Jurkat, Clone E6-1 (cell line): ENCODE measurements at places on chromosomes 7 and 10.

DNA sequence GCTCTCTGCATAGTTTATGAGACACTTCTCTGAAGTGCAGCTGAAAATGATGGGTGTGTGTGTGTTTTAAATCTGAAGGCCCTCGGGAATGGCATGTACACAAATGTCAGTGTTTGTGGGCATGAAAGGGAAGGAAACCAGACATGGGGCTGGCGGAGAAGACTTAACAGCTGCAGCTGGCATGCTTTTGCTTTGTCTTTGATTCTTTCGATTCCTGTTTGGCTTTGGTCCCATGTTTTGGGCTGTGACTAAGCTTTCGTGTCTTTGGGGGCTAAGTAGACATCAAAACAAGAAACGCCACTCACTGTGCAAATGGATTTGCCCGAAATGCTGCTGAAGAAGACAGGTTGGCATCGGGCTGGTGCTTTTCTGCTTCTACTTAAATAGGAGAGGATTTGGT lies 179.3 kb downstream of the PFKFB3 start:
- peak; percentile 94 for DNase-seq

DNA sequence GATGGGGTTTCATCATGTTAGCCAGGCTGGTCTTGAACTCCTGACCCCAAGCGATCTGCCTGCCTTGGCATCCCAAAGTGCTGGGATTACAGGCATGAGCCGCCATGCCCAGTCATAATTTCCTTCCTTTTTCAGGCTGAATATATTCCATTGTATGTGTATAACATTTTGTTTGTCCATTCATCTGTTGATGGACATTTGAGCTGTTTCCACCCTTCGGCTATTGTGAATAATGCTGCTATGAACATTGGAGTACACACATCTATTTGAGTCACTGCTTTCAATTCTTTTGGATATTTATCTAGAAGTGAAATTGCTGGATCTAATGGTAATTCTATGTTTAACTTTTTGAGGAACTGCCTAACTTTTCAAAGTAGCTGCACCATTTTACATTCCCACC lies 34.6 kb downstream of the TLX1 start:
- DNase-seq, result no peak

DNA sequence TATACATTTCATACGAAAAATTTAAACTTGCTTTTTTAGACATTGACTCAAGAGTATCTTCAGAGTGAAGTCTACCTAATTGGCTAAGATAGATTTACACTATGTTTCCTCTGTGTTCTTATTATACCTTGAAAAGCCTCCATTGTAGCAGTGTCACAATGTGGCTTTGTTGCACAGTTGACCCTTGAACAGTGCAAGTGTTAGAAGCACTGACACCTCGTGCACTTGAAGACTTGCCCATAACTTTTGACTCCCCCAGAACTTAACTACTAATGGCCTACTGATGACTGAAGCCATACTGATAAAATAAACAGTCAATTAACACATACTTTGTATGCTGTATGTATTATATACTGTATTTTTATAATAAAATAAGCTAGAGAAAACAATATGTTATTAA lies 84.3 kb downstream of the CPED1 start:
- DNase-seq, result no peak

DNA sequence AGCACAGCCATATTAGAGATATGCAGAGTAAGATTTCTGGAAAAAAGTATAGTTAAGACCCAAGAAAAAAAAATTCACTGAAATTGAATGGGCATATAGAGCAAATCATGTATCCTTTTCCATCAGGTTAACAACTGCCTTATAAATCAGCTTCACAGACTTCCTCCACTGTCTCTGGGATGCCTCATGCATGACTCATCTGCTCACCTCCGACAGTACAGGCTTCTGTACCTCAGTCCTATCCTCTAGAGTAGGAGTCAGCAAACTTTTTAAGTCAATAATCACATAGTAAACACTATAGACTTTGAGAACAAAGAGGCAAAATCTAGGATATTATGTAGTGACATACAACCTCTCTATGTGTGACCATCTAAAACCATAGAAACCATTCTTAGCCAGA lies 211.6 kb upstream of the SP8 start:
- DNase-seq, result no peak

- no peak for DNase-seq
These were observed 12.3 kb downstream of the CFAP46 start for GRCh38 chr10:132929953-132930548.

GRCh38 chr10:5860066-5860465 lies 29.6 kb downstream of the ANKRD16 start:
- no peak for DNase-seq

GRCh38 chr7:103240806-103241205 lies 56.4 kb upstream of the PMPCB start:
- no peak for DNase-seq

DNA sequence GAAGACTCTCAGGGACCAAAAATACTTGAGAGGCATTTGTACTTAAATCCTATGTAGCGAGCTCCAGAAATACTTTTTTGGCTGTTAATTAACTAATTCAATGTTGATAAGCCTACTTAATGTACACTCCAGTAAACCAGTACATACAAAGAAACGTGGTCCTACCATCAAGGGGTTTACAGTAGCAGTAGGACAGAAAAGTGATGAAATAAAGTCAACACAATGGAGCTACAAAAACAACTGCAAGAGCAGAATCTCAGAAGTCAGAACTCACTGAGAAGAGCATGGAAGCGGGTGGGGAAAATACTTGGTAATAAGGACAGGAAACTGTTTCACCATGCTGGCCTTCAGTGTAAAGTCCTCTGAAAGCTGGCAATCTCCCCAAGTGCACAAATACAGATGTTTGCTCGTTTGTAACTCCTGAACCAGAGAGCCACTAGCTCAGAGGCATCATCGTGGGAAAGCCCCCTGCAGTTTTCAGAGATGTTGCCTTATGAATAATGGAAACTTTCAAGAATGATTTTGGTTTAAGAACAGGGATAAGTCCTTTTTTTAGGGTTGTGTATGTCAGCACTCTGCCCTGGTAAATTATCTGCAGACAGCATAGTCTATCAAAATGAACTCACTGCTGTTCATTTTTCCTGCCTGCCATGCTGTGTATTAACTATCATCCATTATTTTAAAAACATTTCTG lies 233.2 kb downstream of the SORCS1 start:
- no peak for DNase-seq

DNA sequence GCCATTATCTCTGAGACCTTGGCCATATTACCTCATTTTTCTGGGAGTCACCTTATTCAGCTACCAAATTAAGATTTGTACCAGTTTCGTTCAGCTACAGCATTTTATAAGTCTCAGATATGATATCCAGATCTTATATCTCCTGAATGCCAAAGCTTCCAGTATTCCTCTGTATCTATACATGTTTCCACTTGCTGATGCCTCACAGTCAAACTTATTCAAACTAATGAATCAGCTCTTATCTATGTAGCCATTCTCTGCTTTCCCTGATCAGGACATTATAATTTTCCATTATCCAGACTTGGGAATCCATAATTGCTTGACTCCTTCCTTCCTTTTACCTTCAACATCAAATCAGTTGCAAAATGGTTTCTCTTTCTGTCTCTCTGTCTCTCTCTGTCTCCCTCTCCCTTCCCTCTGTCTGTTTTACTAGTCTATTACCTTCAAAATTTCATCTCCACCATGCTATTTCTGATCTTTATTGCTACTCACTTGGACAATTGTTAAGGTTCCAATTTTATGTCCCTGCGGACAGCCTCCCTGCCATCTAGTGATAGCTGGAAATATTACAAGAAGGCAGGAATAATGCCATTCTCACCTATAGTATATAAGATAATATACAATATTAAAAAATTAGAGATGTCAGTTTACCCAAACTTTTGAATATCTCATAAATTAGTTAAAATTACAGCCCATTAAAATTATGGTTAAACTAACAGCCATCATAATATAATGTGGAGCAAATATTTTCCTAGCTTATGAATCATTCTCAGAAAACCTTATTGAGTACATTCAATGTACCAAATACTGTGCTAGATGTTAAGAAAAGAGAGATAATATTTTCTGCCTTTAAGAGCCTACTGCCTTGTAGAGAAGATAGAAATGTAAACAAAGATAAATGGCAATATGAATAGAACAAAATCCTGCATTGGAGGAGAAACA lies 89.8 kb downstream of the PCLO start:
- no peak for DNase-seq

DNA sequence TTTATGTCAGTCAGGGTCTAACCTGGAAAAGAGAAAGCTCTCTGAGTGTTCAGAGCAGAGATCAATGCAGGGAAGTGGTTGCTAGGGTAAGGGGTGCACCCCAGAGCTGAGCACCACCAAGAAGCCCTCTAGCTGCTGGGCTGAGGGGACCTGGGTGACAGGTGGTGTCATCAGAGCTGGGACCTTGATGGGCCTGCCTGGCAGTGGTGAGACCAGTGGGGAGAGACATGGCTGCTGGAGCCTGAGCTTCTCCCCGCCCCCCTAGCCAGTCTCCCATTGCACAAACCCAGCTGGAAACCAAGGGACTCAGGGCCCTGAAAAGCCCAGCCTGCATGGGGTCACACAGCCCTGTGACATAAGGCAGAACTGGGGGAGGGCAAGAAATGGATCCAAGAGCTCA lies 49.1 kb upstream of the OSBPL3 start:
- peak; percentile 62 for DNase-seq

DNA sequence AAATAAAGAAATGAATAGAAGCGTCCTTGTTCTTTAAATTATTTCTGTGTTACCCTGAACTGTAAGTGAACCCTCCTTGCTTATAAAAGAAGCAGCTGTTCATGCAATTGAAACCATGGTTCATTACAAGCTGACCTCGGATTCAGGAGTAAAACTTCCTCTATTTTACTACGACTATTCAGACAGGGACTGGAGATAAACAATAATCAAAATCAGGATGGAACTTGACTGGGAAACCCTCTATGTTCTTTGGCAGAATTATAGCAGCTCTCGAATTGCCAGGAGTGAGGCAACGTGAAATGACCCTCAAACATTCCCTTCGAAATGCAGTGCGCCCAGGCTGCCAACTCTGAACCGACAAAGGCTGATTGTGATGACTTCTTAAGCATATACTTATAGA lies 172.1 kb downstream of the CYP26A1 start:
- no peak for DNase-seq

- DNase-seq, result no peak
These were observed 13.4 kb downstream of the RPP30 start for GRCh38 chr10:90885176-90885575.

- no peak for DNase-seq
These were observed 376.6 kb downstream of the SORCS3 start for GRCh38 chr10:105017691-105018090.

DNA sequence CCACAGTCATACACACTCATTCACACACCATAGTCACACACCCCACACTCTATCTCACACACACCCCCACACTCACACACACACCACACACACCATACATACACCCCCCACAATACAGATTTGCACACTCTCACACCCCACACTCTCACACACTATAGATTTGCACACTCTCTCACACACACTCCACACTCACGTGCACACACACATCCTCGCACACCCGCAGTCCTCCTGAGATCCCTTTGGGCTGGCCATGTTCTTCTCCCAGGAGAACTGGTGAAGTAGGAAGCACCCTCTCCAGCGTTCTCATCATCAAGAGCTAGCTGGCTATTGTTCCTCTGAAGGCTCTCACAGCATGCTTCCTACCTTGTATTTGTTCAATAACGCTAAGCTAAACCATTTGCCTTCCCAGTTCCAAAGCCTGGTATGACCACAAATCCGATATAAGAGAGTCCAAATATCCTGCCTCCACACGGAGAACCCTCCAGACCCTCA lies 86.2 kb downstream of the HECW1 start:
- no peak for DNase-seq

- DNase-seq, result no peak
These were observed 43.2 kb downstream of the PTPRZ1 start for GRCh38 chr7:121916211-121916610.

- DNase-seq, result no peak
These were observed 1.7 kb upstream of the PRKCQ start for GRCh38 chr10:6581778-6582228.

GRCh38 chr7:135247746-135248471 lies 14.3 kb downstream of the STRA8 start:
- no peak for DNase-seq

DNA sequence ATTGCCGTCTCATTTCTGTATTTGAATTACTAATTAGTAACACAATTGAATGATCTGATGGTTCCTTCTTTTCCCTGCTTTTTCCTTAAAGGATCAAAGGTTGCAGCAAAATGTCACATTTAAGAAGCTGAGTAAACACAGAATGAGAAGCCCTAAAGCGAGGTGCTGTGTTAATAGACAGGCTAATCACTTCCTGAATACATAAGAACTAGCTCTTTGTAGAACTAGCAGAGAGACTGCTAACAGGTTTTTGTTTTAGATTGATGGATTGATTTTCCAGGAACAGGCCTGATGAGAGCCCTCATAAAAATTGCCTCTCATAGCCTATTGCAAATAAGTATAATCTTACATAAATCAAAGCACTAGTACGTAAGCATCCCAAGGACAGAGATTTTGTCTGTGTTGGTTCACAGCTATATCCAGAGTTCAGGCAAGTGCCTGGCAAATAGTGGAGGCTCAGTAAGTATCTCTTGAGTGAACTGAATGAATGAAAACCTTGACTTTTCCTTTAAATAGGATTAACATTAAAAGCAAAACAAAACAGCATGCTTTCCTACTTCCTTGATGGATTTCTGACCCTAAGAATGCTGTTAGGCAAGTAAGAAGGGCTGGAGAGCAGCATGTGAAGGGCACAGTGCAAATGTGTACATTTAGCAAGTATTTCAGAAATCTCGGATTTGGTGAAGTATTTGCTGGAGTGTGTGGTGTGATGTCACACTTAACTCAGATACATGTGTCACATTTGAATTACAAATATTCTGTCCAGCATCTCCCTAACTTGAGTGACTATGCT lies 3.3 kb downstream of the TMEM229A start:
- DNase-seq, result no peak

GRCh38 chr7:43942997-43943396 lies 16.8 kb downstream of the UBE2D4 start:
- DNase-seq, result no peak

GRCh38 chr10:54904833-54905232 lies 103.8 kb upstream of the PCDH15 start:
- no peak for DNase-seq

GRCh38 chr7:73585196-73585595 lies 6.8 kb upstream of the TBL2 start:
- no peak for DNase-seq

DNA sequence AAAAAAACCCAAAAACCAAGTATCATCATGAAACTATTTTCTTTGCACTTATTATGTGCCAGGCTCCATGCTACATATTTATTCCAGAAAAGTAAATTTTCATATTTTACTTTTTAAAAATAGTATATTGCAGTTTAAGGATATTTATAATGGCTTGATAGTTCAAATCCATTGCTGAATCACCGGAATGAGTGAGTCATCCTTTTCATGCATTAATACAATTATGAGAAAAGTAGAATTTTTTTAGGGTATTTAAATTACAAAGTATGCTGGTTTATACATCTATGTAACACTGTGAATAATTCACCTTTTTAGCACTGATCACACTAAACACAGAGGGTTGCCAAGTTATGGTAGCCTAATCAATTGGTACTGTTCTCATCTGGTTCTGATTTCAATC lies 54.3 kb downstream of the SLC16A9 start:
- DNase-seq, result no peak

DNA sequence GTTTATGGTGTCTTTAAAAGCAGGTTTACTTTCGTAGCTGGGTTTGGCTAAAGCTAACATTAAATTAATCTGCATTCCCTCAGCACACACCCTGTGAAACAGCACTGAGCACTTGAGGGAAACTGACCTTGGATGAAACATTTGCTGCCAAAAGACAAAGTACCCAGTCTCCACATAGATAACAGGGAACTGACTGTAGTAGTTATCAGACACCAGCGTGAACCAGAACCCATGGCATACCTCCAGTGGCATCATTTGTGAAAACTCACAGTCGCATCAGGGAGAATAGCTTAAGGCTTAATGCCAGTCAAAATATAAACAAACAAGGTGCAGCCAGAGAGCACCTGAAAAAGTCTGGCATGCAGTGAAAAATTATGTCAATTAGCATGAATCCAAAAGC lies 357.8 kb upstream of the C7orf33 start:
- no peak for DNase-seq
